ENCODE measurements at places on chromosomes 13 and 19.

DNA sequence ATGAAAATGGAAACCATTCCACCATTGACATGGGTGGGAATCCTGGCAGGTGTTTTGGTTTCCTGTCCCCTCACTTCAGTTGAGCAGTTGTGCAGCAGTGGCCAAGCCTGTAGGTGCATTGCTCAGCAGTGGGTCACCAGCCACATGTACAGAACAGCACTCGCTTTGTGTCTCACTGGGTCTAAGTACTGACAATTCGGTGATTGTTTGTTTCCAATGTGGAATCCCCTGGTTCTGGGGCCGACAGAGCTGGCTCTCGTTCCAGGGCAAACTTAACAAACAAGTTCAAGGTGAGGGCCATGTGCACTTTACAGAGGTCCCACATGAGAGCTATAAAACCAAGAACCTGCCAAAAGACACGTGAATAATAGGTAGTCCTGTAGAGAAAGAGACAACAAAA is 54.1 kb upstream of the SPATA13 start:
- no peak for DNase-seq

DNA sequence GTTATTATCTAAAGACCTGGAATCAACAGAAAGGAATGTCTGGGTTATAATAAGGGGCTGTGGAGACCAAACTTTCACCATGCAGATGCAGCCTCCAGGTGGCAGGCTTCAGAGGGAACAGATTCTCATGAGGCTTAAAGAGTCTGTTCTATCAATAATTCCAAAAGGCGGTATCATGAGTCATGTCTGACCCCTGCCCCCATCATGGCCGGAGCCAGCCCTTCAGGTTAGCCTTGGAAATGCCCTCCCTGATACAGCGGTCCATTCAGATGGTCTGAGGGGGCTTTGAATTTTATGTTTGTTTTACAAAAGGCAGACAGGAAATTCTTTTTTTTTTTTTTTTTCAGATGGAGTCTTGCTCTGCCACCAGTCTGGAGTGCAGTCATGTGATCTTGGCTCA is 21.7 kb upstream of the LAMP1 start:
- DNase-seq, result peak; percentile 34

- DNase-seq, result no peak
Observed at GRCh38 chr19:18597809-18598660, 8.6 kb downstream of the CRLF1 start.

DNA sequence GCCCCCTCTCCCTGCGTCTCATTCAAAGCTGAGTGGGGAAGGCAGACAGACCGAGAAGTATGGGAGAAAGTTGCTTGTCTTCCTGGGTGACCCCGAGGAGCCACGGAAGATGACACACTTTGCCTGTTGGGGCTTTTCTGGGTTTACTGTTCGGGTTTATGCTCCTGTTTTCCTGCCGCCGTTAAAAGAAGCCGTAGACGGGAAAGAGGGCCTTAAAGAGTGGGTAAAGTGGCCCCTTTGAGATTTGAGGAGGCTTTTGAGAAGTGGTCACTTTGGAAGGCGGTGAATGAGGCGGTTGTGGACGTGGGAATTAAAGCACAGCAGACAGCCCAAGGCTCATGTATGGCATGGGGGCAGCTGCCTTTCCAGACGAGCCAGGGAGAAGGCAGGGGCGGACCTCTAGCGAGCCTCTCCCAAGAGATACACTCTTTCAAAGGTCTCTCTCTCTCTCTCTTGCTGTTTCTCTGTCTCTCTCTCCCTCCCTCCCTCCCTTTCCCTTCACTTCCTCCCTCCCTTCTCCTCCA is 493 bp upstream of the LHFPL6 start:
- DNase-seq, result no peak

DNA sequence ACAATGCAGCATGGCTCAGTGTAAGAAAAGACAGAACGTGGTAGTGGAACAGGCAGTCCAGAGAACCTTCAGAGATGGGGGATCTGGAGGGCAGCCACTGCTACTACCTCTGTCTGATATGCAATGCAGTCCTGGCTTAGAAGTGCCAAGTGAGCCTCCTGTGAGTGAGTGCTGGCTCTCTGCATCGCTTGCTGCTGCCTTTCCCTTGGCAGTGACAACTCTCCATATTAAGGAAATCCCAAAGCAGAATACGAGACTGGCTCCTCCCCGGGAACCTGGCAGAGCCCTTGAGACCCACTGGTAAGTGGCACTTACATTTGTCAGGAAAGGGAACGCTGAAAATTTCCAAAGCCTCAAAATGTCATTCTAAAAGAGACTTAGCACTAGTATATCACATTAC is 7.5 kb downstream of the DOCK9 start:
- DNase-seq, result no peak

- no peak for DNase-seq
Observed at GRCh38 chr19:29393915-29394460, 131.8 kb upstream of the VSTM2B start.

- no peak for DNase-seq
Observed at GRCh38 chr13:53342623-53343360, 314.2 kb downstream of the OLFM4 start.

GRCh38 chr19:41297628-41298347 is 12.2 kb upstream of the CCDC97 start:
- peak; percentile 53 for DNase-seq

- no peak for DNase-seq
Observed at GRCh38 chr13:105465251-105465650, 1070.2 kb downstream of the EFNB2 start.

GRCh38 chr13:32530841-32531253 is 7.7 kb downstream of the N4BP2L2 start:
- no peak for DNase-seq

- peak; percentile 52 for DNase-seq
Observed at GRCh38 chr13:39451860-39452301, 151.1 kb downstream of the LHFPL6 start.

DNA sequence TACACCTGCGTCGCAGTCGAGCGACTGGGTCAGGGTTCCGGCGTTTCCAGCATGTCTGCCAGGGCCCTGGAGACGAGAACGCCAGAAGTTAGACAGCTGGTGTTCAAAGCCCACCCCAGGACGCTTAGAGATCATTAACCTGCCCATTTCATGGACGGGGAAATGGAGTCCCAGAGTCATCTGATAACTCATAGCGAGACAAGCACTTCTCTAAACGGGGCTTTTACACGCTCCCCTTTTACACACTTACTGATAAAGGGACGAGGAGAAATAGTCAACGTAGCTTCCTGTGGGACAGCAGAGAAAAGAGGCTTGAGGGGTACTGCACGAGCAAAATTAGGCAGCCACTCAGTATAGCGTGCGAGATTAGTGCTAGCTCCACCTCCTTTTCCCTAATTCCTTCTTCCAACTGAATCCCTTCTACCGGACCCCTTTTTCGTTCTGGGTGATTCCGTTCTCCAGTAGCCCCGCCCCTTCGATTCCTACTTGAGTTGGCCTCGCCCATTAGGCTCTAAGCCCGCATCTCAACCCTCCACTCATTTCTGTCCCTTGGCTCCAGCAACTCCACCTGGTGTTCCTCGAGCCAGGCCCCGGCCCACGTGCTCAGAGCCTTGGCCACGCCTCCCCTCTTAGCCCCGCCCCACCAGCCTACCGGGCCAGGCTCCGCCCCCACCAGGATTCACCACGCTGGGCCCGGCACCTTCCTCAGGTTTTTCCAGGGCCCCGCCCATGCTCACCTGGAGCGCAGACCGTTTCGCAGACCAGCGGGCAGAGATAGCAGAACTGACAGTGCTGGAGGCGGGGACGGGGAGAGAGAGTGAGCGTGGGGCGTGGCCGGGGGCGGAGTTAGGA is 3.7 kb downstream of the HRC start:
- peak; percentile 35 for DNase-seq

DNA sequence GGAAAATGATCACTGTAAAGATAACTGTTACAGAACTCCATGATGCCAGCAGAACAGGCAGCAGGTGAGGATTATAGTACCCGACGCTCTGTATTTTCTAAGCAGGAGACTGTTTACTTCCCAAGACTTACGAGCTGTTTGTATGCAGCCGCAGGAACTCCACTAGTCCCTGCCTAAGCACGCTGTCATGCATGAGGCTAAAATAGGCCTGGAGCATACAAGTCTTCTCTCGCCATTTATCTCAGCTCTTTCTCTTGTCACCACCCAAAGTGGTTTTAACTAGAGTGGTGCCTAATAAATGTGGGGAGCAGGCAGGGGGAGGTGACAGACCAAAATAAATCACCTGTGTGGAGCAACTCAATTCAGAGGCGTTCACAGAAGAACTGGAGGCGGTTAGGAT is 175.8 kb downstream of the TDRD3 start:
- DNase-seq, result no peak

- no peak for DNase-seq
Observed at GRCh38 chr13:25453850-25454365, 82.1 kb downstream of the ATP8A2 start.

DNA sequence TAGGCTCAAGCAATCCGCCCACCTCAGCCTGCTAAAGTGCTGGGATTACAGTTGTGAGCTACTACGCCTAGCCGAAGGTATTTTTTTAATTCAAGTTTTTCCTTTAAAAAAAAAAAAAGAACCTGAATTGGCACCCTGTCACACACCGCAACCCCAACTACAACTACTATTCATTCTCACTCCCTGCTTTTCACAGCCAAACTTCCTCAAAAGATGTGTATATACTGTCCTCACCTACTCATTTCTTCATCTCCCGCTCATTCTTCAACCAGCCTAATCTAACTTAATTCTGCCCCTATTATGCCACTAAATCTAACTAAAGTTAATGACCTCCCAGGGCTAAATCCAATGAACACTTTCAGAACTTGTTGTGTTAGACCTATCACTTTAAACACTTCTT is 12.7 kb upstream of the WBP4 start:
- no peak for DNase-seq

GRCh38 chr19:40219721-40220276 is 1.6 kb upstream of the TTC9B start:
- DNase-seq, result no peak

GRCh38 chr13:50544211-50544610 is 299.3 kb downstream of the DLEU7 start:
- DNase-seq, result no peak

DNA sequence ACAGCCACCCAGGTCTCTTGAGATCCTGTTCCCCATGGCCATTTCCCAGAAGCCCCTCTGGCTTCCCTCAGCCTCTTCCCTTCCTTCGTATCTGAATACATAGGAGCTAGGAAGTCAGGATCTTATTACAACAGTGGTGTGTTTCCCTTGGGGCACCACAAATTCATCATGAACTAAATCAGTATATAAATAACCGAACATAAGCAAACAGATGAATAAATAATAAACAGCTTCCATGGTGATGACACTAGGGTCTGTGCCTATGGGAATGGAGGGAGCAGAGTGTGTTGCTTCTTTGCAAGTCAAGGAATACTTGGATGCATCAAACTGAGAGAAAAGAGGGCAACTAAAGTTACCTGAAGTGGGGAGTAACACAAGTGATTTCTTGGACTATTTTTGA is 527.6 kb downstream of the LMO7 start:
- no peak for DNase-seq

DNA sequence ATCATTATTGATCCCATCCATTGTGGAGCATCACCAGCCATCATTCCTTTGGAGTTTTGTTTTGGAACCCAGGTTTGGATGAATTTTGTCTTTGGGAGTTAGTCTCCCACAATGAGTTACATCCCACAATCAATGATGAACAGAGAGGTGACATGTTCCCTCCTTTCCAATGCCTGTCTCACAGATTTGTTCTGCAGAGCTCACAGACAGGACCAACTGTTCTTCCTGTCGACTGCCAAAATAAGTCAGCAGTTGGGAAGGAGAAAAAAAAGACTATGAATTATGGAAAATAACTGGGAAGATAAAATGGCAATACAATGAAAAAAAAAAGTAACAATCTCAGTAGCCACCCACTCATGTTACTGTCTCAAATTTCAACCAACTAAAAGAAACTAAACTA is 489.1 kb downstream of the MYO16 start:
- no peak for DNase-seq

- peak; percentile 5 for DNase-seq
Observed at GRCh38 chr19:56637976-56638555, 4.9 kb upstream of the SMIM17 start.

- DNase-seq, result no peak
Observed at GRCh38 chr13:92463134-92463533, 763.5 kb upstream of the GPC6 start.

DNA sequence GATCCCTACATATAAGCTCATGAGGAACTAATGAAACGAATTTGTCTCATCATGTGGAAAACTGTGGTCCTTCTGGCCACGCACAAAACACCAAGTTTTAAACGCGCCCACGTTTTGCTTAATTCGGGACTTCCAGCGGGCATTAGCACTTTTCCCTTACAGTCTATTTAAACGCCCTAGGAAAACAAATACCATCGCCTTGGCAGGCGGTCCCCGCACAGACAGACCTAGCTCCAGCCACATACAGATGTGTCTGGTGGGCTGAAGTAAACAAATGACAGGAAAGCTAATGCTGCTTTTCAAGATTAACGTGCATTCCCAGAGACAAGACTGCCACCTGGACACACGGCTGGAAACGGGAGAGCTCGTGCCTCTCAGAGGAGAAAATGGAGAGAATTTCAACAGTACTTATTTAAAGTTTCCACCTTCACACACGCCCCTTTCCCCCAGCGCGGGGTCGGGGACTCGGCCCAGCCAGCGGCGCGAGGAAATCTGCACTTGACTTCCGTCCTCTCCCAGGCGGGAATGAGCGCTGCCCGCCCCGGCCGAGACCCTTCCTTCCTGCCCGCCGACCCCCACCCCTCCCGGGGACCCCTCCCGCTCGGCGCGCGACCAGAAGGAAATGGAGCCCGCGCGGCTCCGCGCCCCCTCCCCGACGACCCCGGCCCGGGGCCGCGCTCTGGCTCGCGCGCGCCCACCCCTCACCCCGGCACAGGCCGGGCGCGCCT is 931 bp downstream of the USP12 start:
- no peak for DNase-seq

- no peak for DNase-seq
Observed at GRCh38 chr19:41649827-41650226, 23.0 kb upstream of the CEACAM4 start.

- DNase-seq, result no peak
Observed at GRCh38 chr19:32863841-32864240, 5.7 kb downstream of the SLC7A9 start.

GRCh38 chr13:43782686-43783085 is 4.1 kb downstream of the ENOX1 start:
- DNase-seq, result no peak

GRCh38 chr13:101627556-101627943 is 175.1 kb downstream of the ITGBL1 start:
- DNase-seq, result no peak

DNA sequence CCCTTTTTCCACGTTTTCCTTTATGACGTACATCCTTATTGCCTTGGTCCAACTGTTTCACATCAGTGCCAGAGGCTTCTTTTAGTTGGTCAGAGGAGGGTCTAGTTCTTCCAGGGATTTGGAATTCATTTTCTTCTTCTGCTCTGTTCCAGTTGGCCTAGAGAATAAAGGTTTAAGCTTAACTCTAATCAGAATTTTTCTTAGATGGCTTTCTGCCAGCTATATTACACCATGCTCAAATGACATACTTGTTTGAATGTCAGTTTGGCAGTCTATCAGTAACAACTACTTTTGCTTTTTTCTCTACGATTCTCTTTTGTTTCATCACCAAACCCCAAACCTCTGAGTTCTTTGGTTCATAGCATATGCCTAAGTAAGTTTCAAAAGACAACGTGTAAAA is 16.8 kb downstream of the SPART start:
- no peak for DNase-seq

GRCh38 chr19:16375157-16375935 is 50.7 kb downstream of the KLF2 start:
- no peak for DNase-seq
